K562 (cell line): ENCODE measurements at places on chromosomes 7 and 10.

DNA sequence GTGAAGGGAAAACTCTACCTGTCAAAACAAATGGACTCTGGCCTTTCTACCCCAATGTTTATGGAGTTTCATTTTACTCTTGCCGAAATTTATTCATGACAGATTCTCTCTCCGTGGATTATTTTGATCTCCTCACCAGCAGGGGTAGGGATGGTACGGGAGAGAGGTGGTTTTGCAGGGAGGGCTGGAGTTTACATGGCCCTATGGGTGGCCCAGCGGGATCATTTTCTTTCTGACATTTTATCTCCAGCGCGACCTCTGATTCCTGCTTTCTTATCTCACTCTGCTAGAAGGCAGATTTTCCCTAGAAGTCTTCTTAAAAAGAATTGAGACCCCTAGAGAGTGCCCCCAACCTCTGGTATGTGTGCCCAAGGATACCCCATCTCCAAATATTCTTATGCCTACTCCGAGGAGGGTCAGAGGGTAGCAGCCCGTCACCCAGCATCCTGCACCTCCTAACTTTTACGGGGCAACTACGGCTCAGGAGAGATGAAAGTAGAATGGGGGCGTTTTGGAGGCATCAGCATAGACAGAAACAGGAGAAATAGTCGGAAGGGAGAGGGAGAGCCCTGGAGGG lies 10.1 kb upstream of the GATA3 start:
- DNase-seq: no peak

- DNase-seq: peak; percentile 71
Measured at GRCh38 chr7:12458520-12459131, 55.0 kb upstream of the VWDE start.

- DNase-seq: no peak
Measured at GRCh38 chr10:106341356-106341755, 823.1 kb downstream of the SORCS1 start.

- DNase-seq: no peak
Measured at GRCh38 chr10:96044736-96045135, 1.4 kb downstream of the CCNJ start.

- DNase-seq: no peak
Measured at GRCh38 chr10:119500821-119501220, 41.7 kb downstream of the RGS10 start.
